ENCODE measurements at places on chromosomes 11 and 22.

- H3K27me3 ChIP-seq: no peaks in the 10 kb centered on the region
- DNase-seq: peak; percentile 62
- H3K27ac ChIP-seq: no peak overlapping the region
- no peak overlapping the region for H3K4me3 ChIP-seq
- H3K4me1 ChIP-seq: no peaks in the 10 kb centered on the region
Observed at GRCh38 chr11:3134651-3135480, 30.2 kb downstream of the OSBPL5 start.

- H3K4me1 ChIP-seq: peaks cover 4% of the 10 kb centered on the region
- no peak overlapping the region for H3K4me3 ChIP-seq
- H3K27me3 ChIP-seq: no peaks in the 10 kb centered on the region
- no peak for DNase-seq
Observed at GRCh38 chr22:39392341-39392948, 7.1 kb upstream of the TAB1 start.

- no peaks in the 10 kb centered on the region for H3K4me1 ChIP-seq
- H3K27ac ChIP-seq: no peak overlapping the region
- H3K27me3 ChIP-seq: peaks cover 4% of the 10 kb centered on the region
- DNase-seq: no peak
Observed at GRCh38 chr11:82701847-82702520, 31.7 kb downstream of the FAM181B start.

- no peak for DNase-seq
- H3K36me3 ChIP-seq: no peaks in the 10 kb centered on the region
- no peak overlapping the region for H3K4me3 ChIP-seq
- H3K27ac ChIP-seq: no peak overlapping the region
- no peaks in the 10 kb centered on the region for H3K27me3 ChIP-seq
Observed at GRCh38 chr11:111528557-111528956, 12.0 kb upstream of the LAYN start.

DNA sequence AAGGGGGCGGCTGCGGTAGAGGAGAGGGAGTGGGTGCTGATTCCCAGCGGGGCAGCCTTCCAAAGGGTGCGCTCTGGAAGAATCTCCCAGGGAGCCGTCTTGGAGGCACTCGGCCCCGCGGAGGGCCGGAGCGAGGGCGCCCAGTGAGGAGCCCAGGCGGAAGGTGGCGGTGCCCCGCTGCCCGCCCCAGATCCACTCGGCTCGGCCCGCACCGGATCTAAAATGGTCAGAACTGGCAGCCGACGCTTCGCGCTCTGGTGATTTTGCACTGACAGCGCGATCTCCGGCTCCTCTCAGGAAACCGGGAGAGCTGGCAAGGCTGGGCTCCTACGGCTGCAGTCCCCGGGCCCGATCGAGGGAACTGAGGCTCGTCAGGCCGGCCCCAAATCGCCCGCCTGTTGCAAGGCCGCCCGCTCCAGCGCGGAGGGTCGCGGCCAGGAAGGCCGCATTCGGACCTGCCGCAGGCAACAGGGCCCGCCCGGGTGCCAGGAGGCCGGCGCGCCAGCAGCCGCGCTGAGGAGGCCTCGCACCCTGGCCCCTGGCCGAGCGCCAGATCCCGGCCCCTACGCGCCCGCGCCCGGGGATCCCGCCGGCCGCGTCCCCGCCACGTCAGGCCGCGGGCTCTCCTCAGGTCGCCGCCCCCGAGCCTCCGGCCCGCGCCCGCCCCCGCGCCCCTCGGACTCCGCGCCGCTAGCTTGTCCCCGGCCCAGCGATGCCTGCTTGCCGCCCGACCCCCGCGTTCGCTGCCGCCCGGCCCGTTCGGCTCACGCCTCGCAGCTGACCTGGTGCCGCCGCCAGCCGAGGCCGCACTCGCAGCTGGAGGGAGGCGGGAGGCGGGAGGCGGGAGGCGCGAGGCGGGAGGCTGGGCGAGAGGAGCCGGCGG lies at the start of gene KLHL22:
TSS of gene KLHL22 (minus strand) at position 818 of the 883 bp plus-strand sequence. CDS start 6,584 bp downstream, outside the sequence.
- H3K27ac ChIP-seq: peak within 1 kb of the TSS; percentile 86
- peak within 1 kb of the TSS; percentile 83 for H3K4me3 ChIP-seq
- H3K36me3 ChIP-seq: no peaks in the 10 kb centered on the region
- DNase-seq: peak; percentile 75
- H3K27me3 ChIP-seq: no peaks in the 10 kb centered on the region

DNA sequence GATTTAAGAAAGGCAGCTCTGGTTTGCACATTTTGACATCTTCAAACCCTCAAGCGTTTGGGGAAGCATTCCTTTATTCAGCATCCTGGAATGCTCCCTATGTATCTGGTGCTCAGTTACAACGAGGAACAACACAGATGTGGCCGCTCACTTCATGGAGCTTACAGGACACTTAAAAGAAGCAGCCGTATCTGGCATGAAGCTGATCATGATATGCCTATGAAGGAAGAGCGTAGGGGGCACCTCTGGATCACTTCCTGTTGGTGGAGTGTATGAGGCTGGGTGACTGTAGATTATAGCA lies 72.3 kb upstream of the TP53I11 start:
- H3K27ac ChIP-seq: no peak overlapping the region
- no peak for DNase-seq
- no peaks in the 10 kb centered on the region for H3K36me3 ChIP-seq
- no peaks in the 10 kb centered on the region for H3K27me3 ChIP-seq
- H3K4me1 ChIP-seq: peaks cover 20% of the 10 kb centered on the region

DNA sequence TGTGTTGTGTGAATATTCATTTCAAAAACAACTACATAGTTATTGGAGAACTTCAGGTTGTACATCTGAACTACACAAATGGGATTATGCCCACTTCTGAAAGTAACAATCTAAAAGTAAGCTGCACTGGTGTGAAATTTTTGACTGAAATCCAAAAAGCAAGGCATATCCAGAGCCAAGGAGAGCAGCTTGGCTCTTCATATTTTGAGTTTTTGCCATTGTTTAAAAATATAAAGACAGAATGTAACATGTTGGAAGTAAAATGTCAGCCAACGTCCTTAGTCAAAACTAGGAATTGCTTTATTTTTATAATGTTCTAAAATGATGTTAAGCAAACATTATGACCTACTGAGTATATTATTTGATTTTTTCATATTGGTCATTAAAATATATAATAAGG lies 45.8 kb upstream of the NOX4 start:
- DNase-seq: no peak
- no peaks in the 10 kb centered on the region for H3K27me3 ChIP-seq
- H3K4me1 ChIP-seq: no peaks in the 10 kb centered on the region
- H3K4me3 ChIP-seq: no peak overlapping the region
- no peak overlapping the region for H3K27ac ChIP-seq
- no peaks in the 10 kb centered on the region for H3K36me3 ChIP-seq

- no peaks in the 10 kb centered on the region for H3K27me3 ChIP-seq
- no peak overlapping the region for H3K4me3 ChIP-seq
- no peak overlapping the region for H3K27ac ChIP-seq
- no peak for DNase-seq
- H3K36me3 ChIP-seq: peaks cover 18% of the 10 kb centered on the region
Observed at GRCh38 chr11:111782109-111782741, 16.0 kb upstream of the PPP2R1B start.

DNA sequence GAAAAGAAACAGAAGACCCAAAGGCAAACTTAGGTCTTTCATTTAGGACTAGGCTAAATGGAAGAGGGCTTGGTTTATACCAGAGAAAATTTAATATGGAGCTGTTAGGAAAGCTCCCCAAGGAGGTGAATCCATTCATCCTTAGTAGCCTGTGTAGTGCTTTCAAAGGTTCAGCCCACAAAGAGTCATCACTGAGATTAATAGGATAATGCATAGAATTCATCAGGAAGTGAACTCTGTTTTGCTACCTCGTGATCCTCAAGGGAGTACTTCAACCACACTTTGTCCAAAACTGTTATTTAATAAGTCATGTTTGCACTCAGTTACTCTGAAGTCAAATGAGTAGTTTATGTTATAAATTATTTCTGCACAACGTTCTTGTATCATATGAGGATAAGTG lies 43.3 kb upstream of the MMP7 start:
- no peaks in the 10 kb centered on the region for H3K36me3 ChIP-seq
- H3K4me1 ChIP-seq: no peaks in the 10 kb centered on the region
- no peaks in the 10 kb centered on the region for H3K27me3 ChIP-seq
- no peak overlapping the region for H3K4me3 ChIP-seq
- H3K27ac ChIP-seq: no peak overlapping the region

GRCh38 chr11:58575377-58576020 lies at the start of gene LPXN:
LPXN (minus strand) TSS chr11:58575856; CDS start chr11:58575772, 84 bp downstream.
- peaks cover 57% of the 10 kb centered on the region for H3K4me1 ChIP-seq
- H3K27ac ChIP-seq: peak within 1 kb of the TSS; percentile 100

GRCh38 chr22:43308060-43308830 lies 34.9 kb downstream of the SCUBE1 start:
- no peaks in the 10 kb centered on the region for H3K4me1 ChIP-seq
- no peak overlapping the region for H3K27ac ChIP-seq

- DNase-seq: no peak
- no peaks in the 10 kb centered on the region for H3K36me3 ChIP-seq
- H3K4me1 ChIP-seq: no peaks in the 10 kb centered on the region
- peaks cover 19% of the 10 kb centered on the region for H3K27me3 ChIP-seq
- no peak overlapping the region for H3K4me3 ChIP-seq
- no peak overlapping the region for H3K27ac ChIP-seq
Observed at GRCh38 chr22:37065180-37065579, 13.6 kb downstream of the KCTD17 start.

GRCh38 chr11:87063982-87064381 lies 26.2 kb downstream of the TMEM135 start:
- no peak for DNase-seq
- no peaks in the 10 kb centered on the region for H3K4me1 ChIP-seq
- no peak overlapping the region for H3K27ac ChIP-seq

DNA sequence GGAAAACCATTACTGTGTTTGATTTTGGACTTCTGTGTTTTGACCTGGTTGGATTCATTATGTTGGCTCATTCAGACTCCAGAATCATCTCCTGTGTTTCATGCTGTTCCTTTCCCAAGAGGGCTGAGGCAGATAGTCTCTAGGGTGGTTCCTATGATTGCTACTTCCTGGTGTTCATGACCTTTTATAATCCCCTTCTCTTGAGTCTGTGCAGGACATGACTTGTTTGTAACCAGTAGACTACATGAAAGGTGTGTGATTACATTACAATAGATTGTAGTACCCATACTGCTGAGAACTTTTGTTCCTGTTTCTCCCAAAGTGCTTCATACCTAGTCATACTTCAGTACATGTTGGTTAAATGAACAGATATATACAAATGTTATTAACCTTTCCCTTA lies 700.6 kb downstream of the METTL15 start:
- no peak overlapping the region for H3K27ac ChIP-seq
- DNase-seq: no peak
- no peaks in the 10 kb centered on the region for H3K4me1 ChIP-seq
- H3K4me3 ChIP-seq: no peak overlapping the region
- no peaks in the 10 kb centered on the region for H3K27me3 ChIP-seq

DNA sequence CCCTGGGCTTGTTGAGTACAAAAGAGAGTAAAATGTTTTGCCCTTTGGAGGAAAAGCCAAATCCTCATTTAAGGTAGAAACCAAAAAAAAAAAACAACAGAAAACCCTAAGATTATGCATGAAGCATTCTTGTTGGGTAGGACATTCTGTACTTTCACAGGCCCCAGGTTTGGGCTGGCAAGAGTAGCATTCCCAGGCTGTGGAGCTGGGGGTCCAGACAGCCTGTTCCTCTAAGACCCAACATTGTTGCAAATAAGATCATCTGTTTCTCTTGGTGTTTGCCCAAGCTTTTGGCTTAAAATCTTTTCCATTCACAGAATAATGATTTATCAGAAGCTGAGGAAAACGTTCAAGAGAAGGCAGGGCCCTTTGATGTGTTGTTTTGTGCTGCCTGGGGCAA lies 123.8 kb downstream of the MICAL2 start:
- peaks cover 13% of the 10 kb centered on the region for H3K36me3 ChIP-seq
- no peak overlapping the region for H3K27ac ChIP-seq
- no peak overlapping the region for H3K4me3 ChIP-seq
- H3K4me1 ChIP-seq: peaks cover 10% of the 10 kb centered on the region

DNA sequence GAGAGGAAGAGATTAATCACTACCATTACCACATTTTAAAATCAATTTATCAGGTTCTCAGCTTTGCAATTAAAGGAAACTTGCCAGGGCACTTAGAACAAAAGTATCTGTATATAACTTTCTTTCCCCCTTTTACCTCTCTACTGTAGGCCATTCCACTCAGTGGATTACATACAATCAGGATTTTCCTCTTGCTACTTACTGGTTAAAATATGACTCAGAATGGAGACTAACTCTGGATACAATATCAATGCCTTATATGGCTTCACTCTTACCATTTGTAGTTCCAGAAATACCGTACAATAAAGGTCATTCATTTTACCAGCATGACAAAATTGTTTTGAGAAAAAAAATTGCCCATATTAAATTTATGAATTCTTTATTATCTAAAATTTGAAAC lies 706.8 kb downstream of the KCNA4 start:
- DNase-seq: no peak
- H3K4me1 ChIP-seq: no peaks in the 10 kb centered on the region
- no peaks in the 10 kb centered on the region for H3K27me3 ChIP-seq
- no peak overlapping the region for H3K4me3 ChIP-seq
- no peak overlapping the region for H3K27ac ChIP-seq
- H3K36me3 ChIP-seq: no peaks in the 10 kb centered on the region

DNA sequence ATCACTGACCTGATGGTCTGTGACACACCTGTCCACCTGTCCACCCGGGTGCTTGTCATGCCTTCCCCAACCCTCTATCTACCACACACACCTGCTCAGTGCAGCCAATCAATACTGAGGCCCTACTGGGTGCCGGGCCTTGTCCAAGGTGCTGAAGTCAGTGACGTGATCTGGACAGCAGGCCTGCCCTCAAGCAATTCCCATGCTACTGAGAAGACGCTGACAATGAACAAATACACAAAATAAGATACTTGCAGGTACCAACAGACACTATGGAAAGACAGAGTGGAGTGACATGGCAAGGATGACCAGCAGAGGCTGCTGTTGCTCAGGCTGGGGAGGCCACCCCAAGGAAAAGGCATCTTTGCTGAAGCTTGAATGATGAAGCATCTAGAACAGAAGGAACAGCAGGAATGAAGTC lies 21.2 kb downstream of the PLAAT3 start:
- no peak for DNase-seq
- peaks cover 70% of the 10 kb centered on the region for H3K36me3 ChIP-seq

- H3K4me3 ChIP-seq: no peak overlapping the region
- DNase-seq: no peak
- H3K27ac ChIP-seq: no peak overlapping the region
- H3K4me1 ChIP-seq: peaks cover 14% of the 10 kb centered on the region
Observed at GRCh38 chr22:29092243-29092642, 19.4 kb downstream of the KREMEN1 start.

- H3K27ac ChIP-seq: no peak overlapping the region
- no peak for DNase-seq
- H3K36me3 ChIP-seq: no peaks in the 10 kb centered on the region
- H3K4me3 ChIP-seq: no peak overlapping the region
- H3K4me1 ChIP-seq: peaks cover 52% of the 10 kb centered on the region
- peaks cover 11% of the 10 kb centered on the region for H3K27me3 ChIP-seq
Observed at GRCh38 chr11:46293641-46294103, 16.2 kb downstream of the CREB3L1 start.

GRCh38 chr11:134139873-134140331 lies 71.0 kb downstream of the JAM3 start:
- no peak overlapping the region for H3K4me3 ChIP-seq
- no peak overlapping the region for H3K27ac ChIP-seq
- no peaks in the 10 kb centered on the region for H3K36me3 ChIP-seq
- no peaks in the 10 kb centered on the region for H3K4me1 ChIP-seq

Data from upper lobe of right lung (tissue), 1 donor.